ENCODE measurements at places on chromosomes 3 and 15.

GRCh38 chr3:3086239-3086638 lies 23.9 kb downstream of the IL5RA start:
- no peak for DNase-seq

DNA sequence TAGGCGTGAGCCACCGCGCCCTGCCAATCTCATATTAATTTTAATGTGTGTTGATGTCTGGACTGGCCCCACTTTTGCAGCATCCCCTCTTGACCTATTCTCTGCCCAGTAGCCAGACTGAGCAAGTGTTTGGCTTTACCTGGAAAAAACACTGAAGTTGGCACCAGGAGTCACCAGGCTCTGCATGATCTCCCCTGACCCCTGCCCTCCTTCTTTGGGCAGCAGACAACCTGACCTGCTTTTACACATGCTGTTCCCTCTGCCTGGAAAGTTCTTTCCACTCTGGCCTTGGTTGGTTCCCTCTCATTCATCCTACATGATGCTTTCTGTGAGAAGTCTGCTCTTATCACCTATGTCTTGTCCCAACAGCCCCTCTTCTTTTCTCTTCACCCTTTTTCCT lies 67.9 kb upstream of the SLC2A2 start:
- no peak for DNase-seq

DNA sequence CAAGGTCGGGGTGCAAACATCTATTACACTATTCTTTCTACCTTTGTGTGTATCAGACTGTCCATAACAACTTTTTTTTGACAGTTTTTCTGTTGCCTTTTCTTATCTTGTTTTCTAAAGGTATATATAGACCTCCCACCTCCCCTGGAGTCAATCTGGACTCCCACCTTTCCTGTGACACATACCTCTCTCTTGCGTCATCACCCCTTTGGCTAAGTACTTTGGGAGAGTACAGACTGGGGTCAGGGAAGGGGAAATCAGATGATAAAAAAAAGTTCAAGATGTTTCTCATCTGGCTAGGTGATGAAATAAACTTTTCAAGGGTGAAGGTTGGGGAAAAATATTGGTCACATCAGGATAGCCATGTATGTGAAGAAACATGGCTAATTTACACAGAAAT lies 17.2 kb downstream of the TSPAN3 start:
- no peak for DNase-seq

- DNase-seq, result no peak
Observed at GRCh38 chr3:184308744-184309143, 5.7 kb upstream of the EIF4G1 start.

DNA sequence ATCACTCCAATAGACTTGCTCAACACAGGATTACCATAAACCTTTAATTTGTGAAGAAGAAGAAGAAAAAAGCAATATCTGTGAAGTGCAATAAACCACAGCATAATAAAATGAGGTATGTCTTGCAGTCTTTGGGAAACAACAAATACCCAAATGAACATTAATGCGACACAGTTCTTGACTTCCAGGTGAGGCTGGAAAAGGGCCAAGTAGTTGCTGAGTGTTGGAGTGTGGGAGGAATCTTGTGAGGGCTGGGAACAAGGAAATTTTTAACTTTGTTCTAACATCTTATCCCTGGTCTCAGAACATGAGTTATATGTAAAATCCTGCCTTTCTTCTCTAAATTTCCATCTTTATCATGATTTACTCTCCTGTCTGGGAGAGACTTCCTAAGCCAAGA lies 206.5 kb downstream of the DTWD1 start:
- DNase-seq, result no peak

GRCh38 chr15:60371175-60372051 lies 26.4 kb downstream of the ANXA2 start:
- DNase-seq, result peak; percentile 94
